ENCODE measurements at places on chromosomes 1 and 21.

- no peak for DNase-seq
These were observed 41.1 kb downstream of the TENT5C start for GRCh38 chr1:117646956-117647355.

DNA sequence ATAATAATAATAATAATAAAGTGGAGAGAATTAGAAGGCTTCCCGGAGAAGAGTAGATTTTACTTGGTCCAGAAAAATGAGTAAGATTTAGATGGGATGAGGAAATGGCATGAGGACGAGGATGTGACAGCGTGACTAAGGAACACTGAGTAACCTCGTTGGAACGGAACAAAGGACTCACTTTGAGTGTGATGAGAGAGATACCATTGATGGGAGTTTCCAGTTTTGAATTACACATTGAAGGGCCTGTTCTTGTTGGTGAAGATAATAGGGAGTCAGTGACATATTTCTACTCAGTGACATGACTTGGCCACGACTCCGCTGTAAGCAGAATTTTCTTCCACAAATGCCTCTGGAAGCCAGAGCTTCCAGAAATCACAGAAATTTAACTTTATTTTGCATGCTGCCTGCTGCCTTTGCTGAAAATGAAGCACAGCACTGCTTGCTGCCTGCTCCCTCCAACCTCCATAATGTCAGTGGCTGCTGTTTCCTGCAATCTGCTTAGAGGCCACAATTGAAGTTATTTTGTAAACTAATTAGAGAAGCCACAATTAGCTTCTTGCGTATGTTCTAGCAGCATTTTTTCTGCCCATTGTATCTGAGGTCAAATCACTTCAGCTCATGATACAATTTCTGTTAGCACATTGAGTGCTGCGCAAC lies 33.7 kb upstream of the FBXO28 start:
- DNase-seq, result no peak

DNA sequence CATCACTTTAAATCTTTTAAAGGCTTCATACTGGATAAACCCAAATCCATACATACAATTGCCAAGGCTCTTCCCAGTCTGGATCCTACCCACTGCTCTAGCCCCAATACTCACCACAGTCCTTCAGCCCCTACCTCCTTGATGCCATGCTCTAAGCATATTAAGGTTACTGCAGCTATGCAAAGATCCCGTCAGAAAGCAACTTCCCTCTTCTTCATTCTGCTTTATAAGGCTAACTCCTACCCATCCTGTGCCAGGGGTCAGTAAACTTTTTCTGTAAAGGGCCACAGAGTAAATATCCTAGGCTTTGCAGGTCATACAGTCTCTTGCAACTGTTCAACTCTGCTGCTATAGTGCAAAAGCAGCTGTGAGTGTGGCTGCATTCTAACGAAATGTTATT lies 34.3 kb upstream of the MTF1 start:
- DNase-seq, result no peak

DNA sequence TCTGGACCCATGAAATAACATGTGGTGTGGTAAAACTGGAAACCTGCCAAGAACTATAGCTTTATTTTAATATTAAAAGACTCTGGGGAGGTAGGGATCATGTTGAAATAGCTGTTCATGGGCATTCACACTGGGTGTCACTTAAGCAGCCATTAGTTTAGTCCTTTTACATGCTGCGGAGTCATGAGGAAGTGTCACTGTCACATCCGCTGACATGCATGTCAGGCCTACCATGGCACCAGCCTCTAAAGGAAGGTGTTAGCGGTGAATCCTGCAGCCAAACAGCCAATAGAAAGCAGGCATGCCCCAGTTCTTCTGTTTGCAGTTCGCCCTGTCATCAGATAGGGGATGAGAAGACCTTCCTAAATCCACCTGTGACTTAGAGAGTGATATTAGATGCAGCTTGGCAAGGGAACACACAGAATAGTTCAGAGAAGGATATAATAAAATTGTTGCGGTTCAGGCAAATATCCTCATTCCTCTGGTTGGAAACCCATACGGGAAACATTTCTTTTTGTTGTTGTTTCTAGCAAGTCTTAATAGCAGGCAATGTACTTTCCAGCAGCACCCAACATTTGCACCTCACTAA lies 100.4 kb downstream of the CACHD1 start:
- no peak for DNase-seq

Data from CD4-positive, alpha-beta T cell treated with Interleukin-12 subunit alpha and Interleukin-12 subunit beta, for 1 hour (primary cell).